Fibroblast of skin of scalp (primary cell): ENCODE measurements at places on chromosomes 7 and 10.

DNA sequence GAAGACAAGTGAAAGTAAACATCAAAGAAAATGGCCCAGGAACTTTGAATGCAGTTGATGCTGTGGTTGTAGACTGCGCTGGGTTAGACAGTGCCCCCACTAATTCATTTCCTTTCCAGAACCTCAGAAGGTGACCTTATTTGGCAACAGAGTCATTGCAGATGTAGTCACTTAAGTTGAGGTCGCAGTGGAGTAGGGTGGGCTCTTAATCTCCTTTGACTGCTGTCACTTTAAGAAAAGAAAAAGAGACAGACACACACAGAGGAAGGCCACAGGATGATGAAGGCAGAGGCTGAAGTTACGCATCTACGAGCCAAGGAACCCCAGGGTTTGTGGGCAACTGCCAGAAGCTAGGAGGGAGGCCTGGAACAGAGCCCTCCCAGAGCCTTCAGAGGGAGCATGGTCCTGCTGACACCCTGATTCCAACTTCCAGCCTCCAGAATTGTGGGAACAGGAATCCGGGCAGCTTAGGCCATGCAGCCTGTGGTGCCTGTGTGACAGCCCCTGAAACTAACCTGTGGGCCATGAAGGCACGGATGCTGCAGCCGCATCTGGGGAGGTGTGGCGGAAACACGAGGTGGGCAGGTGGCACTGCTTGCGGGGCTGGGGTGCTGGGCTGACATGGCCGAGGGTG is 107.6 kb downstream of the PRKAG2 start:
- DNase-seq: no peak

DNA sequence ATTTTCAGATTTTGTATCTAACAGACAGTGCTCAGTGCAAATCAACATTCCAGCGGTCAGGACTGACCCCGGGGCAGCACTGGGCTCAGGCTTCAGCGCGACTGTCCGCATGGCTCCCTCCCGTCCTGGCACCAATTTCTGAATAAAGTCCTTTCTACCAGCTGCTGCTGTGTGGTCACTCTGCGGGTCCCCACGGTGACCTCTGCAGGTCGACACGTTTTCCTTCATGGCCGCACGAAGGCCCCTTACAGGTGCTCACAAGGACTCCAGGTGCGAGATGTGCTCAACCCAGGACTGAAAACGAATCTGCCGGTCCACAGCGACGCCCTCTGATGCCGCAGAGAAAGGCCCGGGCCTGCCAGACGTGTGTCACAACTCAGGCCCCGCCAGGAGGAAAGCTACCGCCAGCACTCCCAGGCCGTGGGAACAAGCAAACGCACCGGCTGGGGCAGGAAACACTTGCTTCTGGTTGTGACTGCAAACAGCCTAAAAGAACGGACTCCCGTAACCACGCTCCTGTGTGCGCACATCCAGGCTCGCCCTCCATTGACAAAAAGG is 3.7 kb upstream of the UTF1 start:
- DNase-seq: no peak

DNA sequence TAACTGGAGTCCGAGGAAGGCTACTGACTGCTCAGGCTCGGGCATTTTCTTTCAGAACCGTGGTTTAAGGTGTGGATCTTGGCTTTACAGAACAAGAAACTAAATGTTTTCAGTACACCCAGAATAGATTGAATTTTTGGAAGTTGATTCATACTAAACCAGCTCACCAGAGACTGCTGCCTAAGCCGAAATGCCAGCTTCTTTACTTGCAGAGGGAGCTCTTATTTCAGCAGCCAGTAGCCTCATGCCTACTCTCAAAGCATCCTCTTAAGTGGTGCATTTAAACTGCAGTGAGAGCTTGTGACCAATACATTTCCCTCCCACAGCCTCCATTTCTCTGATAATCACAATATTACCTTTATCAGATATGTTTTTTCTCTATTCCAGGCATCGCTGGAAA is 615.1 kb downstream of the SUGCT start:
- DNase-seq: peak; percentile 42

DNA sequence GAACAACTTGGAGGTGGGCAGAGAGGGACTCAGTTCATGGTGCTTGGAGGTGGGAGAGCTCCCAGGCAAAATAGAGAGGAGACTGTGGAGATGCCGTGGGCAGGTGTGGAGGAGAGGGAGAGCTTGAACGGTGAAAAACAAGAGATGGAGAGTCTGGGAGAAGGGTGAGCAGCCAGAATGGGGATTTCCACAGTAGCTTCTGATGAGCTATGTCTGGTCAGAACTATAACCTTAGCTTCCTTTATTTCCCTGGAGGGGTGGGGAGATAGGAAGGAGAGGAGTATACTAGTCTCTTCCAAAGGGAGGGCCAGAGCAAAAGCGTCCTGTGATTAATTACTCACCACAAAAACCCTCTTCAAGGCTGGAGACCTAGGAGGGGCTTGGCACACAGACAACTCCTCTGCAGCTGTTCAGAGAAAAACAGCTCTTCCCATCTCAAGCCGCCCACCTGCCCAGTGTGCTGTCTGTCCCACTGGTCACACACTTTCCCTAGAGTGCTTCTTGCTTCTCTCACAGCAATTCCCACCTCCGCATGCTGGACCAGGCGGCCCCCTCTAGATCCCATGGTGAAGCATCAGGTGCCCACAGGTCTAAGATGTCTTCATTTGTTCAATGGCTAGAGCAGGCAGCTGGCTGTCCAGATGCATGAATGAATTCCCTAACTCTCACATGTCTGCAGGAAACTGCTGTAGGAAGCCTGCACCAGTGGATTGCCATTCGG is 41.9 kb downstream of the TAS2R41 start:
- peak; percentile 65 for DNase-seq

DNA sequence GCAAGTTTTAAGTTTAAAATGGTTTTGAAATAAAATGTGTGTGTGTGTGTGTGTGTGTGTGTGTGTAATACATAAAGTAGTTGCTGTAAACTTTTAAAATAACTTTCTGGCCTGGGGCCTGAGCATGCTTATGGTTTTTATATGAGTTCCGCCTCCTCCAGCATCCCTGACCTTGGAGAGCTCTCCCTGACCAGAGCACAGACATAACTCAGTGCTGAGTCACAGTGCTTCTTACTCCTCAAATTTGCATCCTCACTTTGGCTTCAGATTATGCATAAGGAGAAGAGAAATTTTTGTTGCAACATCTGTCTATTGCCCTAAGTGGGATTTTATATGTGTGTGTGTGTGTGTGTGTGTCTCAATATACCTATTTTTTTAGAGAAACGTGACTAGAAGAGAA is 200.8 kb downstream of the ELMO1 start:
- DNase-seq: peak; percentile 37

- DNase-seq: no peak
These were observed 198.3 kb upstream of the CELF2 start for GRCh38 chr10:10819206-10819856.

GRCh38 chr7:129271500-129272355 is 46.9 kb downstream of the AHCYL2 start:
- peak; percentile 43 for DNase-seq

DNA sequence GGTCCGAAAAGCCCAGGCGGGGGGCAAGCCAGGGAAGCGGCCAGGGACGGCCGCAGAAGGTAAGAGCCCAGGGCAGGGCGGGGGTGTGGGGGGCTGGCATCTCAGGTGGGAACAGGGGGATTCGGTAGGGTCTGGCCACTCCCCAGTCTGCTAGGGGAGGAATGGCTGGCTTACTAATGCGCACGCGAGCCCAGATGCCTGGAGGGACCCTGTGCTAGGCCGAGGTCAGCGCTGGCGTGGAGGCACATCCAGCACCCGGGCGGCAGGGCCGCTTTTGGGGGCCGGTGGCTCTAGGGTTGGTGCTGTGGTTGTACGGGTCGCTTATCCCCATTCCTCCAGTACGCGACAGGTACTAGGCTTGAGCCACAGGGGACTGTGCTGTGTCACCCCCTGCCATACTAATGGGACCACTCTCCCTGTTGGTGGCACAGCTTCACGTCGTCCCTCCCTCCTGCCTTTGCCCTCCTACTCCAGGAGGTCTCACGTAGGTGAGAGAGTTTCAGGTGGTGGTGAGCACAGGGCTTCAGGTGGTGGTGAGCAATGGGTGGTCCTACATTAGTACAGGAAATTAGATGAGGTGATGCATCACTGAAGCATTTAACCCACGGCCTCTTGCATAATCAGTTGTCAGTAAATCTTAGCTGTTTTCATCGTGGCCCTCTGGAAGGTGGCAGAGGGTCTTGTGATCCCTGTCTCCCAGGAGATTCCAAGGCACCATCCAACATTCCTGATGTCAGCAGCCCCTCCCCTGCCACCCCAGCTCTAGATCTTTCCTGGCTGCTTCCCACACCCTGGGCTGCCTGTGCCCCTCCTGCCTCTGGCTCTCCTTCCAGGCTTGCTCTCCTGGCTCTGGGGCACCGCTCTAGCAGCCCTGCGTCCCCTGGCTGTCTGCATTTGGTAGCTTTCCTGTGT is 971 bp downstream of the AEBP1 start:
- DNase-seq: peak; percentile 58

- DNase-seq: no peak
These were observed 1107.2 kb upstream of the CELF2 start for GRCh38 chr10:9910446-9910845.

- no peak for DNase-seq
These were observed 420.5 kb upstream of the GALNT17 start for GRCh38 chr7:70711452-70711851.

DNA sequence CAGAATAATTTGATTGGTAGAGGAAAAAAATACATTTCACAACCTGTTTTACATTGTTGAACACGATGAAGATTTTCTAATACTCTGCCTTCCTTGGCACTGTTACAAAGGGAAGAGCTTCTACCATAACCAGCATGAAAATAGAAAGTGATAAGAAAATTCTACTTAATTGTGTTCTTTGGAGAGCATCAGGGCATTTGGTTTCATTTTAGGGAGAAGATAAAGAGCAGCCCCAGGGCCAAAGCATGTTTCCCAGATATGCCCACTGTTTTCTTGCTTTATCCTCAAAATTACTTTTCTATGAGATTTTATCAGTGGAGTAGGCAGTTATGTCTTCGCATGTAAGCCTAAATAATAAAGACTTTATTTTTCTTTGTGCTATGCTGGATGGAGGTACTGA is 9.5 kb downstream of the CHRM2 start:
- no peak for DNase-seq

DNA sequence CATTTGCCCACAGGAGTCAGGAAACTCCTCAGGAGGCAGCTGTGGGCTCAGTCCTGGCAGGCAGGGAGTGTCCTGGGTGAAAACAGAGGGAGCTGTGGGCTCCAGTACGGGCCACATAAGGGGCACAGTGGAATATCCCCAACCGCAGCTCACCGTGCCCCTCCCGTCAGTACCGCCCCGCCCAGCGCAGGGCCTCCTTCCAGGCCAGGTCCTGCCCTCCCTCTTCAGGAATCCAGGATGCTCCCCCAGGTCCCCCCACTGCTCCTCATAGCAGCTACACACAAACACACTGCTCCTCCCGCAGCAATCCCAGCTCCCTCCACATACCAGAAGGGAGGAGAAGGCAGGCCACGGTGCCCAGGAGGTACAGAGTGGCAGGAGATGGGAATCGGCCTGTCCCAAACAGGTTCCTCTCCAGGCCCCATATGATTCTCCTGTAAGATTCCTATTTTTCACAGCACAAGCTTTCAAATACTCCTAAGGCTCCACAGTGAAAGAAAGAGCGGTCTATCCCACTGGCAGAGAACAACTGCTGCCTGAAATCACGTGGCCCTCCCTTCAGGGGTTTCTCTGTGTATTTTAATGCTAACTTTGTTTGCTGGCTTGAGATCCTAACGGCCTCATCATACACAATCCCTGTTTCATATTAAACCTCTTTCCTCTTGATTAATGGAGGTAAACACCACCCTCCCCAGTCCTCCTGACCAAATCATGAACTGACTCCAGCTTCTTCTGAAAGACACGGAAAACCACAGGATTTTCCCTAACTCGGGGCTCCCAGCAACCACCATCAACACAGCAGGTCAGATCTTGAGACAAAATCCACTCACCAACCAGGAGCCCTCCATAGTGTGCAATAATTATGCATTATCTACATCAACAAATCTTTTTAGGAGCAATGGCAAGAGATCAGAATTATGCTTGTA is 178.7 kb downstream of the TNS3 start:
- DNase-seq: no peak

- no peak for DNase-seq
These were observed 20.6 kb upstream of the NKX6-2 start for GRCh38 chr10:132806561-132807003.

DNA sequence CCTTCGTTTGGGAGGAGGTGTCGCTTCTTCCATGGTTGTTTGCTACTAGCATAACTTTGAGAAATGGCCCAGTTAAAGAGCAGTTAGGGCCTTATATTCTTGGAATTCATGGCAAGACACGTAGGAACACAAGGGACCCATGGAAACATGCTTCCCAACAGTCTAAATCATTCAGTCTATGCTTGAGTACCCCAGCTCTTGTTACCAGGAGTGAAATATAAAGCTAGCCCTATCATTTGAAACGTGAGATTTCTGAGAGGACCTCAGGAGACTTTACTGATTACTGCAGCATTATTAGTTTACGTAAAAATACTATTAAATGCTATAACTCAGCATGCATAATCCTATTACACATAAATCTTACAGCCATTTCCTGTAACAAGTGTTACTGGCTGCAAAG is 328.6 kb upstream of the CDC14C start:
- no peak for DNase-seq

DNA sequence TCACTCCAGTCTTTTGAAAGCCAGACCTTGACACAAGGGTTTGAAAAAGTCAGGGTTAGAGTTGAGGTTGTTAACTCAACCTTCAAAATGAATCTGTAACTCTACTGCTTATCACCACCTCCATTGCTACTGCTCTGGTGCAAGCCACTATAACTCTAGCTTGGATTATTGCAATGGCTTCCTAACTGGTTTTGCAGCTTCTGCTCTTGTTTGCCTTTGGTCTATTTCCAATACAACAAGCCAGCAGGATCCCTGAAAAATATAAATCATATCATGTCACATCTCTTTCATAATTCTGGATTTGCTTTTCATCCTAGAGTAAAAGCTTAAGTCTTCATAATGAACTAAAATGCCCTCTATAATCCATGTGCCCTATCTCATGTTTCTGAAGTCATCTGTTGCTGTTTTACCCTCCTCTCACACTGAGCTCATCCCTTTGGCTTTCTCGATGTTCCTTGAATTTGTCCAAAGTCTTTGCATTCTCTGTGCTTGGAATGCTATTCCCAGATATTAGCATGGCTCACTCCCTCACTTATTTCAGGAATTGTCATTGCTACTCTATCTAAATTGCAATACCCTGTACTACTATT is 10.9 kb downstream of the TAS2R60 start:
- DNase-seq: peak; percentile 75

DNA sequence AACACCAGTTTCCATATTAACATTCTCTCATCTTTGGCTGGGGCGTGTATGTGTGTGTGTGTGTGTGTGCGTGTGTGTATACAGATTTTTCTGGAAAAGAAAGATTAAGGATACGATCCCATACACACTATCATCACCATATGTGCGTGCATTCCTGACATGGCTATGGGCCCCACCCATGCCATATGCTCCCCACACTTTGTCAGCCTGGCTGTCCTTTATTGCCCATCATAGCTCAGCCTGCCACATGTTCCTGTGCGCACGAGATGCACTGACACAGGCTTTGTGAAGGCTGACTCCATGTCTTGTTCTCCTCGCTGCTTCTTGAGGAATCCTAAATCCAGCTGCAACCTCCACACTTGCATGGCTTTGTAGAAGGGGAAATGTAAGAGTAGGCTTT is 984.1 kb downstream of the LRMDA start:
- peak; percentile 31 for DNase-seq

GRCh38 chr7:50556247-50556991 is 8.8 kb downstream of the DDC start:
- DNase-seq: no peak

GRCh38 chr7:37265006-37265405 is 183.7 kb downstream of the ELMO1 start:
- no peak for DNase-seq
